ENCODE measurements at places on chromosomes 12 and 14. TPM values are rescaled to one million over a fixed set of nuclear protein-coding genes. Genes with fewer than 3 reads are reported as not detected.

The HECTD1 gene
- total RNA-seq, result 178 TPM

The IKZF4 gene
- total RNA-seq, result 6.7 TPM

The NELL2 gene
- 0.82 TPM for total RNA-seq

The ZNF740 gene
- total RNA-seq, result 19.0 TPM

The TMEM121 gene
- 2.2 TPM for total RNA-seq

The CAPZA3 gene
- total RNA-seq, result not detected

The KIF5A gene
- 0.18 TPM for total RNA-seq

DNA sequence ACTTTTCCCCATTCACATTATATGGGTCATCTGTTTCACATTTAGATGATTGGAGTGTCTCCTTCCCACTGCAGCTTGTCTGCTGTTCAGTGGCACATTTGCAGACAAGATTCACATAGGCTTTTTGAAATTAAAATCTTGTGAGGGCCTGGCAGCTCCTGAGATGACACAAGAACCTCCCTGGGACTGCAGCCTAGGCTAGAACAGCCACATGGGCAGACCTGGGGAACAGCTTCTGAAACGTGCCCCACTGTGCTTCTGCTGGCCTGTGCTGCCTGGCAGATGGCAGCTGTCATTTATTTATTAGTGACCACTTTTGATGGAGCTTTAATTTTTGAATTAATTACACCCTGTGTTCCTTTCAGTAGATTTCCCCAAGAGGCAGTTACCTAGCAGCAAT lies 137.4 kb downstream of the GRIP1 start:
- DNase-seq, result no peak

- DNase-seq, result no peak
Measured at GRCh38 chr14:89302396-89302950, 114.6 kb downstream of the FOXN3 start.

DNA sequence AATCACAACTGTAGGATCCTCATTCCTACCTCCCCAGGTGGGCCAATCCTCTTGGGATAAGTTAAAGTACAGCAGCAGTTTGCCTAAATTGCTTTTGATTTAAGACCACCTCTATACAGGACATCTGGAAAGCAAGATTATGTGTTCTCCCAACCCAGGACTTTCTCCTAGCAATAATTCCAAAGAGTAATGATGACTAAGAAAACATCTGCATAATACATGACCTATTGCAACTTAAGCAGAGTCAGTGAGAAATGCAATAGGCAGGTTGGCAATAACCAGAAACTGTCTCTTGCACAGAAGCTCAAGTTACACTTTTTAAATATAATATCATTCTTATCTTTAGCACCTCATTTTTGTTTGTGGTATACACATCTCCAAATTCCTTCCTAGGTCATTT lies 275.4 kb downstream of the TRHDE start:
- DNase-seq, result no peak

GRCh38 chr14:52900731-52901130 lies 50.1 kb downstream of the FERMT2 start:
- DNase-seq, result no peak

GRCh38 chr14:105902131-105902898 lies 375.9 kb downstream of the TMEM121 start:
- no peak for DNase-seq

GRCh38 chr14:25250516-25250915 lies 200.6 kb upstream of the STXBP6 start:
- no peak for DNase-seq

DNA sequence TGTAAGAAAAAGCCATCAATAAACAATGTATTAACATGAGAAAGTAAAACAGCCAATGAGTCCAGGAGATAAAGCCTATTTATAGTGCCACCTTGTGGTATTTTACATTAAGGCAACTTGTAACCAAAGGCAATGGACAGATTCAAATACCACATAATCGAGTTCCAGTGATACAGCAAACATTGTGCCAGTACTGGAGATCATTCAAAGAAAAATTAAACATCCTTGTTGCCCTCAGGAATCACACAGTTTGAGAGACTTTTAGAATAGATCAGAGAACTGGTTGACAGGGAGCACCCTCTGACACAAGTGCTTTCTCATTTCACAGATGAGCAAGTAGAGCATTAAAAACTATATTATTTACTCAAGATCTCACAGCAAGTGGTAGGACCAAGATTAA lies 98.1 kb downstream of the DDHD1 start:
- no peak for DNase-seq

GRCh38 chr14:34496679-34497513 lies 34.9 kb upstream of the SPTSSA start:
- DNase-seq, result peak; percentile 83

GRCh38 chr12:130685250-130685787 lies 30.8 kb downstream of the RIMBP2 start:
- no peak for DNase-seq

DNA sequence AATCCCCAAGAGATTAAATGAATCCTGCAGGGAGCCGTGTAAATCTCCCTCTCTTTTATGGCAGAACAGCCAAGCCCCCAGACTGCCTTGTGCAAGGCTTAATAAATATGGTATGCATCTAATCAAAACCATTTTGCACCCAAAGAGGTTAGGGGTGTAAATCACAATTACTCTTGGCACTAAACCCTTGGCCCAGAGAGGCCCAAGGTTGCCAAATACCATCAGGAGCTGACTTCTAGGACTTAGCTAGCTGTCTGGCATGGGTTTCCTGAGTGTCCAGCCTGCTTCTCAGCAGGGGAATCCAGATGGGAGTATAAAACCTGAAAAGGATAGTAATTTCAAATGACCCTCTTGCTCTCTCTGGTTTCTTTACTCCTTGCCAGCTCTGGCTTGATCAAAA lies 610.4 kb downstream of the MED13L start:
- no peak for DNase-seq

DNA sequence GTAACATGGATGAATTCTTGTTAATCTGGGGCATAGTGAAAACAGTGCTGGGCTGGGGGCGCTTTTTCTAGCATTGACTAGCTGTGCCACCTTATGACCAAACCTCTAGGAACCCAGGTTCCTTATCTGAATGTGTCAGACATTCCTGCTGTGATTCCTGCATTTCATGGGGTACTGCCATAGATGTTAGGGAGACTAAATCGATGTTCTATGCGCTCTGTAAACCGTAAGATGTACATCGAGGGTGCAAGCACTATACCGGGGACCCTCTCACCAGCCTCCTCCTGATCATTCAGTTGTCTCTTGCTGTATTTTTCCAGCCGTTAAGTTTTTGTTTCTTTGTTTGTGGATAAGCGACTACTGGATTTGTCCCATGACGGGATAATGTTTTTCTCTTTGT lies 170.9 kb upstream of the PARP11 start:
- no peak for DNase-seq

GRCh38 chr12:112463478-112463877 lies 44.7 kb downstream of the PTPN11 start:
- no peak for DNase-seq

GRCh38 chr12:10175846-10176636 lies 2.8 kb upstream of the TMEM52B start:
- no peak for DNase-seq

DNA sequence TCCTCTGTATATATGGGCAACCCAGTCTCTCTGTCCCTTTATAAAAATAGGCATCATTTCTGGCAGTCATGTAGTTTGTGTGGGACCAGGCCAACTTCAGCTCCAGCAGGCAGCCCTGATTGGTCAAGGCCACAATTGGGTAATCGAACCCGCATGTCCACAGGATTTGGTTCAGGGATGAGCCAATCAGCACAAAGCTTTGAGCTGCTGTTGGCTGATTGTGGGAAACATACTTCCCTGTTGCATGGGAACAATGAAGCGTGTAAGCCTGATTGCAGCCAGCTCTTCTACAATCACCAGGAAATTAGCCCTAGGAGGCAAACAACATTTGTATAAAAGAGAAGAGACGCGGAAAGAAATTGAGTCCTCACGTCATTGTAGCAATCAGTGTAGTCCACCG lies 328.6 kb downstream of the PCNX1 start:
- peak; percentile 65 for DNase-seq

DNA sequence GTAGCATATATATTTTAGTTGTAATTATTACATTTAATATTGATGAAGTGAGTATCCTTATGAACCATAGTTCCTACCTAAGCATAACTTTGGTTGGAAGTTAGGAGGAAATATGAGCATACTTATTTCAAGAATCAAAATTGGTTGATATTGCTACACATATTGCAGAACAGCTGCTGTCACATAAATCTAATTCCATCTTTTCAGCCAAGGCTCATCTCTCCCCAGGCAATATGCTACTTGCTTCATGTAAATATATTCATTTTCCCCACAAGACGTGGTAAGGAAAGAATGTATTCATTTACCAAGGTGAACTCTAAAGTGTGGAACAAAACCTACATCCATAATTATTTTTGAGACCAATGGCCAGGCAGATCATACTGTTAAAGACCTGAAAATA lies 62.5 kb upstream of the HIF1A start:
- DNase-seq, result no peak

DNA sequence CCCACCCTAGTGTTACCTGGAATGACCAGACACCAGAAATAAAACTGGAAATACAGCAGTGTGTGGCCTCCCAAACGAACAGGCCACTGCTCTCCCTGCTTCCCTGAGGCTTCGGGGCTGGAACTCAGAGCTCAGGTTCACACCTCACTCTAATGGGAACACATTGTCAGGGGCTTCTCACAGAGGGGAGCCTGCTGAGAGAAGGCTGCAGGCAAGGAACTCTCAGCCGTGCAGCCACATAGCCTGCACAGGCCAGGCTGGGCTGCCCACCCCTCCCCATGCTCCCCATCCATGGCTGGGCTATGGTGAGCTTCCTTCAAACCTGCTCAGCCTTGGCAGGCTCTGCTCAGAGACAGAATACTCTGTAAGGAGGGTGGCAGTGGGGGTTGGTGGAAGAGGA lies 302.5 kb downstream of the EMP1 start:
- no peak for DNase-seq

DNA sequence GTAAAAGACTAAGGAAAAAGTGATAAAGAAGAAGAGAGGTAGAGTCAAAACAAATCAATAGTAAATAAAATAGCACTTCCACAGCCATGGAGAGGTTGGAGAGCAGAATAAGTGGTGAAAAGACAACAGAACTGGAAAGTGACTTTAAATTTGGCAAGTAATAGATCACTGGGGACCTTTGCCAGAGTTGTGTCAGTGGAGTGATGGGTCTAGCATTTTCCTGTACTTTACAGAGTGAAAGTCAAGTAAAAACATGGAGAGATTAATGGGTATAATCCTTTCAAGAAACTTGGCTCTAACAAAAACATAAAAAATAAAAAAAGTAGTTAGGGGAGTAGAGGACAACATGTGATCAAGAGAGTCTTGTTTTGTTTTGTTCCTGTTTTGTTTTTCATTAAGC lies 502.2 kb upstream of the RPL10L start:
- DNase-seq, result no peak

DNA sequence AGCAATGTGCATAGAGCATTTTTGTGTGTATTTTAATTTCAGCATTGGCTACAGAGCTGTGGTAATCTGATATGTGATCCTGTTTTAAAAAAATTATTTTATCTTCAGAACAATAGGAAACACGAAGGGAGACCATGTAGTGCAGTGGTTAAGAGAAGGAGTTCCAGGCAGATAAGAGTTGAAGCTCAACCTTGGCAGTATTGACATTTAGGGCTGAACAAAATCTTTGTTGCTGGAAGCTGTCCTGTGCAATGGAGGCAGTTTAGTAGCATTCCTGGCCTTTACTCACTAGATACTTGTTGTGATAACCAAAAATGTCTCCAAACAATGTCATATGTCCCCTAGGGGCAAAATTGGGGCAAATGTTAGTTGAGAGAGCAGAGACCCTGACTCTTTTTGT lies 59.2 kb downstream of the CHST11 start:
- no peak for DNase-seq

- DNase-seq, result no peak
Measured at GRCh38 chr12:123151457-123152454, 866 bp upstream of the PITPNM2 start.

DNA sequence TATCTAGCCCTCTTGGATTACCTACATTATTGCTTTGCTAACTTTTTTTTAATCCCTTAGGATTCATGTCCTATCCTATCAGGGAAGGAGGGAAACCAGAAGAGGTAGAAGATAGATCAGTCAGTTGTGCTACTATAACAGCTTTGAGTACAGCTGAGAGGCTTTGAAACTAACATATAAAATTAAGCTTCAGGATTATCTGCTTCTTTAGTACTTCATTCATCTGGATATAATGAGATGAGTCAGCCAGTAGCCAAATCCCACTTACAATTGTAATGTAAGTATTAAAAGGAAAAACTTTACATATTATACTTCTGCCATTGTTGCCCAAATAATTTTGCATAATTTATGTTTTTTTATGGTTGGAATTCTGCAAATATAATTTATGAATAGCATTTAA lies 33.4 kb upstream of the ANO6 start:
- DNase-seq, result no peak

DNA sequence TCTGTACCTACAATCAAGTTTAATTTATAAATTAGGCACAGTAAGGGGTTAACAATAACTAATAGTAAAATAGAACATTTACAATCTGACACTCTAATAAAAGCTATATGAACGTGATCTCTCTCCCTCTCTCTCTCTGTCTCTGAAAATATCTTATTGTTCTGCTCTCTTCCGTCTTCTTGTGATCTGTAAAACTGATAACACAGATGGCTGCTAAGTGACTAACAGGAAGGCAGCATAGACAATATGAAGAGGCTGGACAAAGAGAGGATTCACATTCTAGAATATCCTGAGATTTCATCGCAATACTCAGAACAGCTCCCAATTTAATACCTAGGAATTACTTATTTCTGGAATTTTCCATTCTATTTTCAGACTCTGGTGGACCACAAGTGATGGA lies 827.2 kb downstream of the FLRT2 start:
- no peak for DNase-seq

- no peak for DNase-seq
Measured at GRCh38 chr14:101925152-101925551, 39.2 kb upstream of the DYNC1H1 start.

- no peak for DNase-seq
Measured at GRCh38 chr12:15522574-15523187, 200.4 kb downstream of the PTPRO start.

- peak; percentile 39 for DNase-seq
Measured at GRCh38 chr14:21913759-21914158, 240.1 kb upstream of the OR4E1 start.

GRCh38 chr12:125145196-125145595 lies 80.0 kb downstream of the AACS start:
- no peak for DNase-seq

DNA sequence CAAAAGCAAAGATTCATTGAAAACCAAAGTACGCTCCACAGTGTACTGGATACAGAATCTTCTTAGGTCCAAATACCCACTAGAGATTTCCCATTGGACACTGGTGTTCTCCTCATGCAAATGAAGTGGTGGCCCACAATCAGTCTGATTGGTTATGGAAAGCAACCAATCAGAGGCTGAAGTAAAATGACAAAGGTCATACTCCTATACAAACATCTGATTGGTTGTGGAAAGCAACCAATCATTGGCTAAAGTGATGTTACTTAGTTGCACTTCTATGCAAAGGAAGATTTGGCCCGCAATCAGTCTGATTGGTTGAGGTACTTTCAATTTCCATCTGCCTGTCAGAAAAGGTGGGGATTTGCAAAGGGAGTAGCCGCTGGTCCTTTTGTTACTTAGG lies 1.3 kb upstream of the WASHC3 start:
- no peak for DNase-seq

All from left cardiac atrium (tissue), 4 donors.